NCI-H1417 (cell line): ENCODE measurements at places on chromosomes 1 and 21.

- no peak for DNase-seq
Observed at GRCh38 chr1:13624526-13624925, 40.9 kb downstream of the PDPN start.

DNA sequence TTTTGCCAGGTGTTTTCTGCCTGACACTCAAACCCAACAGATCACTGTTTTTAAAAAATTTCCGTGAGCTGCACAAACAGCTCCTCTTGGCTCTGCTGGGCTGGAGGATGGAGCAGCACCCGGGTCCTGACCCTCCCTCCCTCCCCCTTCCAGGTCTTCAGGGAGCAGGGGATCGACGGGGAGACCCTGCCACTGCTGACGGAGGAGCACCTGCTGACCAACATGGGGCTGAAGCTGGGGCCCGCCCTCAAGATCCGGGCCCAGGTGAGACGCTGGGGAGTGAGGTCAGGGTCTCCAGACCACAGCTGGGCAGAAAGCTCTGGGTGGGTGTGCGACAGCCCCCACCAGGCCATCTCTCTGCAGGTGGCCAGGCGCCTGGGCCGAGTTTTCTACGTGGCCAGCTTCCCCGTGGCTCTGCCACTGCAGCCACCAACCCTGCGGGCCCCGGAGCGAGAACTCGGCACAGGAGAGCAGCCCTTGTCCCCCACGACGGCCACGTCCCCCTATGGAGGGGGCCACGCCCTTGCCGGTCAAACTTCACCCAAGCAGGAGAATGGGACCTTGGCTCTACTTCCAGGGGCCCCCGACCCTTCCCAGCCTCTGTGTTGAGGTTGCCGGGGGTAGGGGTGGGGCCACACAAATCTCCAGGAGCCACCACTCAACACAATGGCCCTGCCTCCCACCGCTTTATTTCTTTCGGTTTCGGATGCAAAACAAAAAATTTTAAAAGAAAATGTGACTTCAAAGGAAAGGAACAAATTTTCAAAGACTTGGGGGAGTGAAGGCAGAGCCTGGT lies 15.3 kb downstream of the NOC2L start:
- no peak for DNase-seq

DNA sequence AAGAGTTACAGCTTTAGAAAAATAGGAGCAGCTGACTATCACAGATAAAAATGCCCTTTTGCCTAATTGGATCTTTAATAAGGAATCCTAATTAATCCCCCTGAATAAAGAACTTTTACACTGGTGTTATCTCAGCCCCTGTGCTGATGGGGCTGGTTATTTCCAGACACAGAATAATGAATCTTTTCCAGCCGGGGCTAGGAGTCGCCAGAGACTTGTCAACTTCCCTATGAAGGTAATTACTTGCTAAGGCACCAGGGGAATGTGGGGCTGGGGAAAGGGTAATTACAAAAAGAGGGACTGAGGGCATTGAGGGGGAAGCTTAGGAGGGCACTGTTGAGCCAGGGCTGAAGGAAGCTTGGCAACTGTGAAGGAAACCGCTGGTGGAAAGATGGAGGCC lies 34.5 kb downstream of the HMGB4 start:
- no peak for DNase-seq

- DNase-seq = no peak
Observed at GRCh38 chr1:203299169-203299568, 6.2 kb upstream of the BTG2 start.

DNA sequence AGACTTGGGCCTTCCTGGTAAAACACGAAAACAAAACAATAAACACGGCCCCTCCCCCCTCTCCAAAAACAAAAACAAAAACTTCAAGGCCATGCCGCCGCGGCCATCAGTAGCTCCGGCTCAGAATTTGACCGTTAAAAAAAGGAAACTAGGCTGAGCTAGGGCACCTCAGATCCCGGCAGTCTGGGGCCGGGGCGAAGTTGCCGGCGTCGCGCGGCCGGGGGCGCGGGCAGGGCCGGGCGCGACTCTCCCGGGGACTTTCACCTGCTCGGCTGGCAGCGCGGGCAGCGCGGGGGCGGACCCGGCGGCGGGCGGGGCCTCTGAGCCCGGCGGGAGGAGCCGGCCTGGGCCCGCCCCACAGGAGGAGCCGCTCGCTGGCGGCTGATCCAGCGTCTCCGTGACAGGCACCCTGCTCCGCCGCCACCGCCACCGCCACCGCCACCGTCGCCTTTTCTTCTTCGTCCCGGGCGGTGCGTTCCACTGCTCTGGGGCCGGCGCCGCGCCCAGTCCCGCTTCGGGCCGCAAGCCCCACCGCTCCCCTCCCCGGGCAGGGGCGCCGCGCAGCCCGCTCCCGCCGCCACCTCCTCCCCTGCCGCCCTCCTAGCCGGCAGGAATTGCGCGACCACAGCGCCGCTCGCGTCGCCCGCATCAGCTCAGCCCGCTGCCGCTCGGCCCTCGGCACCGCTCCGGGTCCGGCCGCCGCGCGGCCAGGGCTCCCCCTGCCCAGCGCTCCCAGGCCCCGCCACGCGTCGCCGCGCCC lies at the start of gene NOS1AP:
TSS of gene NOS1AP (plus strand) at position 358 of the 760 bp plus-strand sequence. CDS start 487 bp downstream, outside the sequence.
- DNase-seq = peak; percentile 90

DNA sequence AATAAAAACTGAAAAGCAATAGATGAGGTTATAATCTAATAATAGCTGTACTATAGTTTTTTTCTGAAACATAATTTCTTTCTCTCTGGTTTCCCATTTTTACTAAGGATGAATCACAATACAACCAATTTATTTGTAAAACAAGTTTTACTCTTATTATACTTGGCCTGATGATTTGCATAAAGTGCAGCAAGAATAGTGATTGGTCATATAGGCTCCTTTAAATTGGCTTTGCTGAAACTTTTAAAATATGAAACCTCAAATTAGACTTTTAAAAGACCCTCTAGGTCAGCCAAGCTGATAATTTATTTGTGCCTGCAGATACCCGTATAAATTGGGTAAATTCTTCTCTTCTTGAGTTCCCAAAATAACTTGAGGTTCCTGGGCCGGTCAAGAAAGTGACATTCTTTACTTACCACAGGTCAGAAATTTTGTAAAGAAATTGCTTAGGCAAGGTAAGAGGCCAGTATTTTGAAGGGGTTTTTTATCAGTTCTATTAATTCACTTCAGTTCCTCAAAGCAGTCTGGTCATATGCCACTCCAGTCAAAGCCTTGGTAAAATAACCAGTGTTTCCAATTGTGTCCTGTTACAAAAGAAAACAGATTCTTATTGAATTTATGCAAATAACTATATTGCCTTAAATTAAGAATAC lies 76.1 kb downstream of the C21orf91 start:
- no peak for DNase-seq

GRCh38 chr1:90911353-90911752 lies 110.5 kb downstream of the ZNF644 start:
- no peak for DNase-seq
